ENCODE measurements at places on chromosomes 16 and 17. TPM values are rescaled to one million over a fixed set of nuclear protein-coding genes. Genes with fewer than 3 reads are reported as not detected.

OSGIN1 gene
- 41.3 TPM for total RNA-seq

PFN1 gene
- 1,459 TPM for total RNA-seq

SENP3 gene
- total RNA-seq = 68.4 TPM

UTS2R gene
- total RNA-seq = not detected

TBC1D3K gene
- not detected for total RNA-seq

ARL17B gene
- 35.0 TPM for total RNA-seq

C17orf50 gene
- not detected for total RNA-seq

GAST gene
- not detected for total RNA-seq

GLP2R gene
- total RNA-seq = 3.9 TPM

BAIAP3 gene
- total RNA-seq = 47.3 TPM

KRT28 gene
- not detected for total RNA-seq

DNAH2 gene
- 10.6 TPM for total RNA-seq

Data from PC-9 (cell line).